Fibroblast of skin of left biceps (primary cell): ENCODE measurements at places on chromosomes 6 and 20.

- DNase-seq = no peak
Observed at GRCh38 chr6:40022867-40023266, 88.6 kb upstream of the MOCS1 start.

- DNase-seq = no peak
Observed at GRCh38 chr20:57659517-57660180, 39.4 kb upstream of the ZBP1 start.

GRCh38 chr20:33919653-33920052 lies 74.1 kb upstream of the RALY start:
- no peak for DNase-seq

- no peak for DNase-seq
Observed at GRCh38 chr20:61161726-61162390, 90.2 kb upstream of the CDH4 start.

DNA sequence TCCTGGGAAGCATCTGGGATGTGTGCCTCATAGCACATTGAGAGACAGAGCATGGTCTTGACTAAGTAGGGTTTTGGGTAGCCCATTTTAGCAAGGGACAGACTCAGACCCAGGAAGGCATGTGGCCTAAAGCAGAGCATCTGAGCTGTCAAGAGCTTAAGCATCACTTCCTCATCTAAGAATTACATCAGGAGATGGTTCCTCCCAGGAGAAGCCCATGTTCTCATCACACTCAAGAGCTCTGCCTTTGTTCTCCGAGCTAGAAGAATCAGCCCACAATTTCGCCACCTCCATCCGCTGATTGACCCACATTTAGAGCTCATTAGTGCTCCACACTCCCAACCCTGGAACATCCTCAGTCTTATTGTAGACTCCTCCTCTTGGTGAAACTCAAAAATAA lies 68.3 kb downstream of the NPEPL1 start:
- no peak for DNase-seq

DNA sequence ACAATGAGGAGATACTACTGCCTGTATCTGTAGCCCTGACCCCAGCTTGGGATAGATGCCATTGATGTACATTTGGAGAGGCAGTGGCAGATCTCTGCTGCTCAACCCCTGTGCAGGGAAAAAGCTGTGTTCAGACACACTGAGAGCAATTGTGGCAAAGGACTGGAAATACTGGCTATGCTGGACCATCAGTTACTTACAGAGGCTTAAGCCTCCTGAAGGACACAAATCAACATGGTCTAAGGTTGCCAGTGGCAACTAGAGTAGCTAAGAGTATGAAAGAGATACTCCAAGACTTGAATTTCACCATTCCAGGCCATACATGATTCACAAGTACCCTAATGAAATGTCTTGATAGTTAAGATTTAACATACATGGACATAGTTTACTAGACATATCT lies 32.4 kb upstream of the ENPP4 start:
- no peak for DNase-seq

DNA sequence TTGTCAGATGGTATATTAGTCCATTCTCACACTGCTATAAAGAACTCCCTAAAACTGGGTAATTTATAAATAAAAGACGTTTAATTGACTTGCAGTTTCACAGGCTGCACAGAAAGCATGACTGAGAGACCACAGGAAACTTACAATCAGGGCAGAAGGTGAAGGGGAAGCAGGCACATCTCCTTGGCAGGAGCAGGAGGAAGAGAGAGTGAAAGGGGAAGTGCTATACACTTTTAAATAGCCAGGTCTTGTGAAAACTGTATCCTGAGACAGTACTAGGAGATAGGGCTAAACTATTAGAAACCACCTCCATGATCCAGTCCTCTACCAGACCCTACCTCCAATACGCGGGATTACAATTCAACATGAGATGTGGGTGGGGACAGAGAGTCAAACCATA lies 193.9 kb upstream of the KCNG1 start:
- DNase-seq = no peak
